Motor neuron (in vitro differentiated cells): ENCODE measurements at places on chromosomes 4 and X. TPM values are rescaled to one million over a fixed set of nuclear protein-coding genes. Genes with fewer than 3 reads are reported as not detected.

DNA sequence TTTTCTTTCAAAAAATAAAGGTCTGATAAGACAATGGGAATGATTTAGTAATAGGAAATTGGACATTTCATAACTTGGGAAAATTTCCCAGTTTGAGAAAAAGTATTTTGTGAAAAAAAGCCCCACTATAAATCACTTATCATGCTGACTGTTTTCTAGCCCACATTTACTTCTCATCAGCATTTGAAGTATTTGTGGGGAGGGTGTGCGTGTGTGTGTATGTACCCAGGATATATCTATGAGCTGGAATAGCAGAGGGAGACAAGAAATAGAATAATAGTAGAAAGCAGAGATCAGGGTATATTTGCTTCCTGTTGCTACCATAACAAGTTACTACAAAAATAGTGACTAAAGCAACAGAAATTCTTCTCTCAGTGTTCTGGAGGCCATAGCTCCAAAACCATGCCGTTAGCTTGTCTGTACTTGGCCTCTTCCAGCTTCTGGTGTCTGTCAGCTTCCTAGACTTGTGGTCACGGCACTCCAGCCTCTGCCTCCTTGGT, 139.8 kb downstream of the PTTG2 start:
- ATAC-seq = no peak

DNA sequence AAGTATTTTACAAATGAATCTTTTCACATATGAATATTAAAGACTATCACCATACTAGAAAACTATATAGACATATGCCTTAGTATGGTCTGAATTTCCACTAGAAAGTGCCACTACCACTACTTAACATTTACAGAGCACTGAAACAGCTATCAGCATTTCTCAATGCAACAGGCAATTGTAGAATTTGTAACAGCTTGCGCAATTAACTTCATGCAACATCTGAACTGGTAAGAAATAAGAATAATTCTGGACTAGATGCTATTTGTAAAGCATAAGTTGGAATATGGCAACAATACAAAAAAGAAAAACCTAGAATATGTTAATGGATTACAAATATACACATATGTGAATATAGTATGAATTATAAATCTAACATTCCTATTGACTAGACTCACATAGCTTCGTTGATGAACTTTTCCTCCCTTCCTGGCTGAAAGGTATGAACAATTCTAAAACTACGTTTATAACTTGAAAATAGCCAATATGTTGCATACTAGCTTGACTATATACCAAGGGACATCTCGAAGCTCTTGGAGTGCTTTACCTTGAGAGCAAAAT, 82.0 kb downstream of the ATP8A1 start:
- peak; percentile 72 for ATAC-seq

- ATAC-seq = peak; percentile 43
These were observed 151.7 kb upstream of the RPS6KA6 start for GRCh38 chrX:84339507-84340364.

GRCh38 chr4:94976371-94977011, 218.7 kb downstream of the BMPR1B start:
- ATAC-seq = no peak

- ATAC-seq = no peak
These were observed 91.9 kb downstream of the EVC2 start for GRCh38 chr4:5616331-5616950.

DNA sequence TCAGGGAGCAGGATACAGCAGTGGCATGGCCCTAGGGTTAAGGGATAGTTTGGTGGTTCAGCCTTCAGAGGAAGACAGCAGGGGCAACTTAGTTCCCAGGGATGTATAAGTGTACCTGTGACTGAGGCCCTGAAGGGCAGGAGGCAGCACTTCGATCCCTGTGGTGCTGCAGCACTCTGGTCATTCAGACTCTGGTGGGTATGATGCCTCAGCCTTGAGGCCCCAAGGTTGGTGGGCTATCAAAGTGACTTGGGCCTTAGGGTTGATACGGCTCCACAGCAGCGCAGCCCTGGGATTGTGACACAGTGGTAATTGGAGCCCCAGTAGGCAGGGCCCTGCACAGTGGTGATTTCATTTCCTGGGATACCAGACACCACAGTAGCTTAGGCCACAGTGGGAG, 1703.1 kb downstream of the PCDH7 start:
- no peak for ATAC-seq

BANK1 gene
- not detected in 2 replicates for total RNA-seq

- peak; percentile 70 for ATAC-seq
These were observed 49.0 kb upstream of the TRAM1L1 start for GRCh38 chr4:117134386-117134785.

IRS4 gene
- 0.35 TPM in 1 of 2 replicates, not detected in the other for total RNA-seq

DNA sequence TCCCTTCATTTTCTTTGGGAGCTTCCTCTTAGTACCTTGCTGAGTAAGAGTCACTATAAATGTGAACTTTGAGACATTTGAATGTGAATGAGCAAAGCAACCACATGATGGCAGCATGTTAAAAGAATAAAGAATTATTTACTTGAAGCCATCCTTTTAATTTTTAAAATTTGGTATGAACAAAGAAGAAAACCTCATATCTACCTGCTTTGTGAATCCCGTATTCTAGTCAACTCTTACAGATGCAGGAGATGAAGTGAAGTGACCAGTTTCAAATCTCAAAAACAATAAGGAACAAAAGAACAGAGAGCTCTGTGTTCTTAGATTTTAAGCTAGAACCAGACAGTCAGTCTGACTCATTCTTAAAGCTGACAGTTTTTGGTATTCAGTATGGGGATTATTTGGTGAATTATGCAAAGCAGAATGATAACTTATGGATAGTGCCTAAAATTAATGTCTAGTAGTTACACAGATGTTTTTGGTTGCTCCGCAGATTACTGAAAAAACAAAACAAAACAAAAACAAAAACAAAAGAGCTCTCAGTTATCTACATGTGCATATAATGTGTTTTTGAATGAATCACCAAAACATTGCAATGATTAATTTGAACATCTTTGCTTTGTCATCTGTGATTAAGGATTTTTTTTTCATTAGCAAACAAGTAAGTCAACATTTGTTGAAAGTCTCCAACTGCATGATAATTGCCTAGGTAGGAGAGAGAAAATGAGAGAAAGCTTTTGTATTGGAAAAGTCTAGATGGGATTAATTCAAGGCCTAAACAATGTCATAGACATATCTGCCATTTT, 48.2 kb upstream of the H2AZ1 start:
- peak; percentile 21 for ATAC-seq

DNA sequence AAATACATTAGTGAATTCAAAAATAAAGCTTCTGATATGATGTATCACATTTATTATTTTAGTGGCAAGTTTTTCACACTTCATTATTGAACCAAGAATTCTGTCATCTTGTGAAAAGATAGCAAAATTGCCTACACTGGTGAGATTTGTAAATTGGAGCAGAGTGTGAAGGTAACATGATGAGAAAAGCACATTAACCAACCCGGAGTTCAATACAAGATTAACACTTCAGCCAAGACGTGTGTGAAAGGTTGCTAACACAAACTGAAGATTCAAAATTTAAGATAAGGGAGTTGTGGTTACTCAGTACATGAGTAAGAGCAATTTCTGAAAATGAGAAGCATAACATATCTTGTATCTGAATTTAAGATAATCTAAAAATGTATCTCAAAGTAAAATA, 346.7 kb downstream of the PDHA2 start:
- ATAC-seq = no peak

KANTR gene
- 17.9 and 19.4 TPM in 2 replicates for total RNA-seq

ETDB gene
- not detected in 2 replicates for total RNA-seq

DNA sequence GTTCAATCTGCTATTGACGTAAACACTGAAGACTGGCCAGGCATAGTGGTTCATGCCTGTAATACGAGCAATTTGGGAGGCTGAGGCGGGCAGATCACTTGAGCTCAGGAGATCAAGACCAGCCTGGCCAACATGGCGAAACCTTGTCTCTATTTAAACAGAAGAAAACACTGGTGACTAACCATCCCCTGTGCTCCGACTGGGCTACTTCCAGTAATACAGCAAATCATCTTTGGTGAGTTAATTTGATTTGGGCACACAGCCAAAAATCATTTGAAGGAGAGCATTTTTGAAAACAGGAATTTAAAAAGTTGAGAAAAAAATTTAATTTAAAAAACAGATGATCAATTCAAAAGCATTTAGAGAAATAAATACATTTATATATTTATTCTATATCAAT, 52.0 kb downstream of the SEC24D start:
- ATAC-seq = no peak

DNA sequence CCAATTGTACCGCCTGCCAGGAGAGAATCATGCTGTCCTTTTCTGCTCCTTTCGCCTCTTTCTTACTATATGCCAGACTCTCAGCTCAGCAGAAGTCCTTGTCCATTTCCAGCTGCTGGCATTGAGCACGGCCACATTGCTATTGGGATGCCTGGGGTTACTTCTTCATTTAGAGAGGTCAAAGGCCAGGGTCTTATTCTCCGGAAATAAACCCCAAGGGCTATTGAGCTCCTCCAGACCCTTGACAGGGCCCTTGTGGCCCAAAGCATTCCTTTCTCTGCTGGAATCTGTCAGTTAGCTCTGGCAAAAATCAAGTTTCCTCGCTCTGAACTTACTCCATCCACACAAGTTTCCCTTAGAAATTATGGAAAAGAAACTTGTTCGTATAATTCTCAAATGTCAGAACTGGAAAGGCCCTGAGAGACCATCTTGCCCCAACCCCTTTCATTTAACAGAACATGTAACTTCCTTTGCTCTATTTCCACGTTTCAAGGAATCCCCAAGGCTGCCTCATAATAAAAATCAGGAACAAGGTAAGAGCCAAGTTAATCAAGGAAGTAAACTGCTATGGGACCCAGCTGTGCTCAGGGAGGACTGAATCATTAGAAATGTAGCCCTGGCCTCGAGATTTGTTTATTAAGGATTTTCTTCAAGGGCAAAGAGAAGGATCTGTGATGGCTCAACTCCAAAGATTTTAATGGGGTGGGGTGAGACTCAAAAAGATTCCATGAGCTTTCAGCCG, 11.8 kb downstream of the AKAP4 start:
- no peak for ATAC-seq

- no peak for ATAC-seq
These were observed 676.7 kb upstream of the TENM3 start for GRCh38 chr4:181566490-181566889.

- no peak for ATAC-seq
These were observed 1115.5 kb downstream of the NLGN4X start for GRCh38 chrX:5113128-5113527.

ARSH gene
- not detected in 2 replicates for total RNA-seq

TEX11 gene
- total RNA-seq = not detected in 2 replicates

MPP1 gene
- 7.3 and 8.6 TPM in 2 replicates for total RNA-seq

DNA sequence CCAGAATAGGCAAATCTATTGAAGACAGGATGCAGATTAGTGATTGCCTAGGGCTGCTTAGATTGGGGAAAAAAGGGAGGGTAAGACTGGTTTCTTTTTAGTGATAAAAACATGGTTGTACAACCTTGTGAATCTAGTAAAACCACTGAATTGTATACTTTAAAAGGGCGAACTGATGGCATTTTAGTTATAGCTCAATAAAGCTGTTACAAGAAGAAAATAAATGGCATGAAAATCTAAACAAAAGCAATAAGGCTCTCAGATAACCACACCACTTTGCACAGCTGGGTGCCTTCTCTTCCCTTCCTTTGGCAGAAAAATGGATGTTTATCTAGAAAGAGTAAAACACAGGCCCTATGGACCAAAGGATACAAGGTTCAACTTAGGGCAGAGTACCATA, 69.6 kb downstream of the F9 start:
- ATAC-seq = no peak

DNA sequence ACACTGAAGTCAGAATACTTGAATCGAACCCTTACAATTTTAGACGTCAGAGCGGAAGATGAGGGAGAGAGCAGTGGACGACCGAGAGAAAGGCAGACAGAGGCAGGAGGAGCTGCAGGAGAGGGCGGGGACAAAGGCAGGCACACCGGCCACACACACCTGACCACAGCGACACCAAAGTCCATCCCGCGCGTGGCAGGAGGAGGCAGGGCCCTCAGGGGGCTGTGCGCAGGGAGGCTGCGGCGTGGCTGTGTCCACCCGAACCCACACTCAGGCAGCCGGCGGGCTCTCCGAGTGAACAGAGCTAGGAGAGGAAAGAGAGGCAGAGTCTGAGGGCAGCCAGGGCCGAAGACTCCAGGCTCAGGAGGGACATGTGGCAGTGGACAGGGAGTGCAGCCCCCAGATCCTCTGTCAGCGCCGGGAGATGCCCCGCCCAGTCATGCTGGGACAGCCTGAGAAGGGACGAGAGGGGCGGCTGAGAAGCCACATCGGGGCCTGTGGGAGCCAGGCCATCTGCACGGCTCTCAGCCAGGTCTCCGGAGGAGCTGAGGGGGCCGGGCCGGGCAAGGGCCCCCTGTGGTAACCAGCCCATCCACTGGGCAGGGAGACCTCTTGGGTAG, 20.1 kb downstream of the GAK start:
- no peak for ATAC-seq

DNA sequence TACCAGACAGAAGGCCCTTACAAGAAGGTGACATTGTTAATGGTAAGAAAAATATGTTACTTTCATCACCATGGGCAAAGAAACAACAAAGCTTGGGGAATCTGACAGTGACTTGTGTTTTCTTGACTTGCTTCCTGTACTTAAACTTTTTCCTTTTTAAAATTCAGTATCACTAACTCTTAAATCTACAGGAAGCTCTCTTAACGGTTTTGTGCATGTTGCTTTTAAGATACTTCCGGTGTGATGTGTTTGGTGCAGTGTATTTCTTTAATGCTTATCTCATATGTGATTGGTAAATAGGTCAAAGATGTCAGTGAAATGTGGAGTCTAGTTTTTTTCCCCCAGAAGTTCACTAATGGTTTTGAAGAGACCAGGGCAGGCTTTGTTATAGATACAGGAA, 45.2 kb downstream of the ADH5 start:
- ATAC-seq = no peak

SPATA18 gene
- total RNA-seq = 23.5 and 32.5 TPM in 2 replicates

CYTL1 gene
- 1.0 TPM in 1 of 2 replicates, not detected in the other for total RNA-seq

DCX gene
- 208 and 243 TPM in 2 replicates for total RNA-seq

ADH6 gene
- 0.81 and 1.3 TPM in 2 replicates for total RNA-seq

DNA sequence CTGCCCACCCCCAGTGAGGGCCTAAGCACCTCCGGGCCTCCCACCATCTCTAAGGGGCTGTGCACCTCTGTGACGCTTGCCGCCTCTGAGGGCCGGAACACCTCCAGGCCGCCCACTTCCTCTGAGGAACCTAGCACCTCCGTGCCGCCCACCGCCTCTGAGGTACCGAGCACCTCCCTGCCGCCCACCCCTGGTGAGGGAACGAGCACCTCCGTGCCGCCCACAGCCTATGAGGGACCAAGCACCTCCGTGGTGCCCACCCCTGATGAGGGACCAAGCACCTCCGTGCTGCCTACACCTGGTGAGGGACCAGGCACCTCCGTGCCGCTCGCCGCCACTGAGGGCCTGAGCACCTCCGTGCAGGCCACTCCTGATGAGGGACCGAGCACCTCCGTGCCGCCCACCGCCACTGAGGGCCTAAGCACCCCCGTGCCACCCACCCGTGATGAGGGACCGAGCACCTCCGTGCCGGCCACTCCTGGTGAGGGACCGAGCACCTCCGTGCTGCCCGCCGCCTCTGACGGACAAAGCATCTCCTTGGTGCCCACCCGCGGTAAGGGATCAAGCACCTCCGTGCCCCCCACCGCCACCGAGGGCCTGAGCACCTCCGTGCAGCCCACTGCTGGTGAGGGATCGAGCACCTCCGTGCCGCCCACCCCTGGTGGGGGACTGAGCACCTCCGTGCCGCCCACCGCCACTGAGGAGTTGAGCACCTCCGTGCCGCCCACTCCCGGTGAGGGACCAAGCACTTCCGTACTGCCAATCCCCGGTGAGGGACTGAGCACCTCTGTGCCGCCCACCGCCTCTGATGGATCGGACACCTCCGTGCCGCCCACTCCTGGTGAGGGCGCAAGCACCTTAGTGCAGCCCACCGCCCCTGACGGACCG, 977 bp downstream of the MAGEE1 start:
- peak; percentile 51 for ATAC-seq
